ENCODE measurements at places on chromosomes 13 and 19. TPM values are rescaled to one million over a fixed set of nuclear protein-coding genes. Genes with fewer than 3 reads are reported as not detected.

DNA sequence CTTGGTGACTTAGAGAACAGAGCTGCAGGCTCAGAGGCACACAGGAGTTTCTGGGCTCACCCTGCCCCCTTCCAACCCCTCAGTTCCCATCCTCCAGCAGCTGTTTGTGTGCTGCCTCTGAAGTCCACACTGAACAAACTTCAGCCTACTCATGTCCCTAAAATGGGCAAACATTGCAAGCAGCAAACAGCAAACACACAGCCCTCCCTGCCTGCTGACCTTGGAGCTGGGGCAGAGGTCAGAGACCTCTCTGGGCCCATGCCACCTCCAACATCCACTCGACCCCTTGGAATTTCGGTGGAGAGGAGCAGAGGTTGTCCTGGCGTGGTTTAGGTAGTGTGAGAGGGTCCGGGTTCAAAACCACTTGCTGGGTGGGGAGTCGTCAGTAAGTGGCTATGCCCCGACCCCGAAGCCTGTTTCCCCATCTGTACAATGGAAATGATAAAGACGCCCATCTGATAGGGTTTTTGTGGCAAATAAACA is 9.9 kb downstream of the APOC1 start:
- DNase-seq: no peak

Gene RDH13
- total RNA-seq: 21.2 TPM

DNA sequence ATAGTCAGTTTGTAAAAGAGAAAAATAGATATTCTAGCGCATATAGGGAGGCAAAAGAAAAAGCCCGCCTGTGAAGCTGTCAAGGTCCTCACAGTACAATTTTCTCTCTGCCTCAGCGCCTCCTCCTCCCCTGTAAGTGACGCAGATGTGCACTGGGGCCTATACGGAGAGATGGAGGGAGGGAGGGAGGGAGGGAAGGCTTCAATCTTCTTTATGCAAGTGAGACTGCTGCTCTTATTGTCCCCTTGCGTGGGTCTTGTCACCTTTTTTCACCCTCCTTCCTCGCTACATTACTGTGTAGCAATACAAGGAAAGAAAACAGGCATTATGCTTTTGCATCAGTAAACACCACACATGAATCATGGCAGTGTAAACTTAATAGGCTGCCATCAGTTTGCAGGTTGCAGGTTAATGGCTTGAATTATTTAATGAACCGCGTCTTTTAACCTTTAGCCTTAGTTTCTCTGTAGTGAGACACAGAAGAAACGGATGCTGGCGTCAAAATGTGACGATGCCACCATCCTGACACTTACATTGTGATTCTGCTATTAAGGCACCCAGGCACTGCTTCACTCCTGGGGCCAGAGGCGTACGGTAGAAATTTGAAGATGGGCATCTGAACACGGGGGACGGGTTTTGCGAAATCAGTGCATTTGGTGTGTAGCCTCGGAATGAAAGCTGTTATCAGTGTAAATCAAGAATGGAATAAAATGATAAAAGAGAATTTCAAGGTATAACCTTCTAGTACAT is at the start of gene KLHL1:
KLHL1 (minus strand) TSS at position 97 of the 750 bp plus-strand sequence. CDS start 753 bp downstream, outside the sequence.
- DNase-seq: no peak

GRCh38 chr19:15248106-15248505 is 15.9 kb upstream of the EPHX3 start:
- peak; percentile 38 for DNase-seq

- DNase-seq: no peak
These were observed 57.8 kb upstream of the CEACAM21 start for GRCh38 chr19:41518141-41518540.

Gene ZNF649
- total RNA-seq: 20.9 TPM

Gene SYCN
- not detected for total RNA-seq

DNA sequence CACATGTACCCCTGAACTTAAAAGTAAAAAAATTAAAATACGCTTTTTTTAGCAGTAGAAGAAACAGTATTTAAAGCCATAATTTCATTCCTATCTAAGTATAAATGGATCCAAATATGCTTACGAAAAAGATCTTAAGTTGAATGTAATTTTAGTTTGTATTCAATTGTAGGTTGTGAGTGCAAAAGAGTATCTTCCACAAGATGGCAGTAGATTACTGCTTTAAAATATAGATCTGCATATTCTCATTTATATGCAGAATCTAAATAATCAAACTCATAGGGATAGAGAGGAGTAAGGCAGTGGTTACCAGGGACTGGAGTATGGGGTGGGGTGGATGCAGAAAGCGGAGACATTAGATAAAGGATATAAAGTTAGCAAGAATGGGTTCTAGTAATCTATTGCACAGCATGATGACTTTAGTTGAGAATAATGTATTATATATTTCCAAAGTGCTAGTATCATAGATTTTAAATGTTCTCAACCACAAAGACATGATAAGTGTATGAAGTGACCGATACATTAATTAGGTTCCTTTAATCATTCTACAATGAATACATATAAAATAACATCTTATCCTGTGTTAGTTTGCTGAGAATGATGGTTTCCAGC is 14.2 kb downstream of the OR7A17 start:
- no peak for DNase-seq

- no peak for DNase-seq
These were observed 67.4 kb upstream of the EDNRB start for GRCh38 chr13:77985866-77986636.

DNA sequence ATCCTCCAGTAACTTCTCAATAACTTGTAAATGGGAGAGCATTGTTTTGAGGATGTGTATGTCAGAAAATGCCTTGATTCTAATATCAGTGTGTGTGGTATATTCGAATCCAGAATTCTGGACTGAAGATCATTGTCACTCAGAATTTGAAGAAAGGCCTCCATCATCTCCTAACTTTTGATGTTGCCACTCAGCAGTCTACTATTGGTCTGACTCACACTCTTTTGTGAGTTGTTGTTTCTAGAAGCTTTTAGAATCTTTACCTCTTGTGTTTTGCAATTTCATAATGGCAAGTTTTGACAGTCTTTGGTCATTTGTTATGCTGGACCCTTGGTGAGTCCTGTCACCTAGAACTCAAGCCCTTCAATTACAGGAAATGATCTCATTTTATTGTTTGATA is 77.0 kb downstream of the RUBCNL start:
- DNase-seq: no peak

- DNase-seq: no peak
These were observed 531.7 kb upstream of the ARGLU1 start for GRCh38 chr13:107099661-107100060.

GRCh38 chr19:52170863-52171320 is 529 bp downstream of the ZNF836 start:
- peak; percentile 29 for DNase-seq

Gene ZNF225
- 18.5 TPM for total RNA-seq

- no peak for DNase-seq
These were observed 5.2 kb downstream of the FRY start for GRCh38 chr13:32036757-32037156.

Gene KASH5
- not detected for total RNA-seq

DNA sequence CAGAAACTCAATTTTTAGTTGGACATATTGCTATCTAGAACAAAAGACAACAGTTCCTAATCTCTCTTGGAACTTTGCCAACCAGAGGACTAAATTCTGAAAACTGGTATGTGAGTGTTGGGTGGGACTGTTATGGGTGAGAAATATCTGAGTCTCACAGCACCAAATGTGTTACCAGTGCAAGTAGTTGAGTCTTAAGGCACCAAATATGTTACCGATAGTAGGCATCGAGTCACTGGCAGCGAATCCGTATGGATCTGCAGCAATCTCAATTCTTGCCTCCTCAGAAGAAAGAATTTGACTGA is 575.2 kb downstream of the DACH1 start:
- no peak for DNase-seq

- no peak for DNase-seq
These were observed 4.1 kb downstream of the SLC10A2 start for GRCh38 chr13:103062079-103062478.

GRCh38 chr13:34708566-34709313 is 233.3 kb upstream of the NBEA start:
- no peak for DNase-seq

DNA sequence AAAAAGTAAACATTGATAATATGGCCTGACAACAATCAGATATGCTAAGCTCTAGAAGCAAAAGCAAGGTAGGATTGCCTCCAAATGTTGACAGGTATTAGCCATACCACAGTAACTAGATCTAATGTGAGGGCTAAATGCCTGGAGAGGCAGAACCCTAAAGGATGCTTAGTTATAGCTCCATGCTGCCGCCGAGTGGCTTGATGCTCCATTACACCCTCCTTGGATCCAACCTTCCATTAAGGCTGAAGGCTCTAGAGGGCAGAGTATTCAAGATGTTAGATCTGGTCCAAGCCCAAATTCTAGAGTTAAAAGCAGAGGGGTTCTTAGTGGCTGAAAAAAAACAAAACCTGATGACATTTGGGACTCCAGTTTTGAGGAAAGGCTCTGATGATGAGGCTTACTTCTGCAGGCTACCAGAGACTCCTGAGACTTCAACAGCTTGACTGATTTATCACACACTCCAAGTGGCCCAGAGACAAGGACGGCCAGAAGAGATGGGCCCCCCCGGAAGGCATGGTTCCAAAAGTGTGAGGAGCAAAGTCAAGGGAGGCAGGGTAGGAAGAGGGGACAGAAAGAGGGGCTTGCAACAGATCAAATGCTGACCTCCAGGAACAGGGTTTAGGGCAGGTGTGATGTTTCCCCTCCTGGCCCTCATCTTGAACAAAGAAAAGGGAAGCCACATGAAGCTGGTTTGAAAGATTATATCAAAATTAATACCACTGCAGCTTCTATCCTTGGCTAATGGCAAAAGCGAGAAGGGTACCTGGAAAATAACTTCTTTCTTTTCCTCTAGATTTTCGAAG is 21.9 kb upstream of the CPB2 start:
- no peak for DNase-seq

DNA sequence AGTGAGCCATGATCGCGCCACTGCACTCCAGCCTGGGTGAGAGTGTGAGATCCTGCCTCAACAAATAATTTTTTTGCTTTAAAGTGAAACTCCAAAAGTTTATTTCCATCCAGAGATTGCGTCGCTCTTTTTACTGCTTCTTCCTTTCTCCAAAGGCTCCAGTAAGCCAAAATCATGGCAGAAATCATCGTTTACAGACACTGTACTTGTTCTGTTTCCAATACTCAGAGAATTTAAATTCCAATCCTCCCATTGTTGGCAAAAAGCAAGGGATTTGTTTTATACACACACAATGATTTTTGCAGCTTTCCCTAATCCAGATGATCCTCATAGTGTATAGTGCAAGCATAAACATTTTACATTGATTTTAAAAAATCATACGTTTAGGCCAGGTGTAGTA is 15.3 kb downstream of the FBXO27 start:
- no peak for DNase-seq

DNA sequence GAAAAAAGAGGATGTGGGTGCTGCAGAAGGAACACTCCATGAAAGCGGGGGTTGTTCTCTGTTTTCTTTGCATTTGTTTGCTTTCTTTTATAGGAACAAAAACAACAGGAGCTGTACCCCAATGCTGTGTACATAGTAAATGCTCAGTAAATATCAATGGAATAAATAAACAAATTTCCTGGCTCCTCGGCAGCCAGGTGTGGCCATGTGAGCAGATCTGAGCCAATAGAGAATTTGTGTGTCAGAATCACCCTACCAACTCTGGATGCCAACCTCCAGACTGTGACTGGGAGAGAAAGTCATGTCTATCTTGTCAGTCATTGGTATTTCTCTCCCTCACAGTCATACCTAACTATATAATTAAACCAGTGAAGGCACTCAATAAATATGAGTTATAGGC is 10.6 kb upstream of the CLPP start:
- DNase-seq: no peak

Gene KIR3DL1
- total RNA-seq: 0.14 TPM

GRCh38 chr19:13441810-13442512 is 64.3 kb downstream of the CACNA1A start:
- no peak for DNase-seq

Data from uterus (tissue), 4 donors.